A549 treated with dexamethasone at 1 μM for 4 hours (cell line): ENCODE measurements at places on chromosomes 7 and 10. TPM values are rescaled to one million over a fixed set of nuclear protein-coding genes. Genes with fewer than 3 reads are reported as not detected.

Gene TRPV5
- total RNA-seq = not detected in 5 replicates

Gene ACSL5
- 0.27 to 0.71 TPM (median 0.30 TPM) in 5 replicates for total RNA-seq

Gene DPYSL4
- 14.0 to 20.2 TPM (median 19.3 TPM) in 5 replicates for total RNA-seq

Gene FGL2
- not detected in 5 replicates for total RNA-seq

Gene MET
- 68.4 to 99.2 TPM (median 83.8 TPM) in 5 replicates for total RNA-seq

Gene IL2RA
- not detected in 5 replicates for total RNA-seq

Gene CLDN4
- total RNA-seq = 4.3 to 6.0 TPM (median 4.8 TPM) in 5 replicates

Gene MRC1
- 0.01 to 0.04 TPM (median 0.02 TPM) in 4 of 5 replicates, not detected in the other for total RNA-seq

Gene ZNF736
- total RNA-seq = 0.02 TPM in 3 of 5 replicates, not detected in the others

Gene CHN2
- 0.14 to 0.62 TPM (median 0.50 TPM) in 5 replicates for total RNA-seq

Gene OR9A2
- total RNA-seq = not detected in 5 replicates

Gene OR6V1
- total RNA-seq = not detected in 5 replicates

Gene RNF32
- 0.70 to 2.1 TPM (median 1.5 TPM) in 5 replicates for total RNA-seq

Gene TMEM213
- total RNA-seq = not detected in 5 replicates

Gene UPK3B
- total RNA-seq = 10.2 to 20.0 TPM (median 18.4 TPM) in 5 replicates

Gene GPR146
- total RNA-seq = 0.79 to 2.0 TPM (median 1.6 TPM) in 5 replicates

Gene CALY
- 0.30 to 0.52 TPM (median 0.46 TPM) in 5 replicates for total RNA-seq
